ELR (cell line): ENCODE measurements at places on chromosomes 6 and 20.

DNA sequence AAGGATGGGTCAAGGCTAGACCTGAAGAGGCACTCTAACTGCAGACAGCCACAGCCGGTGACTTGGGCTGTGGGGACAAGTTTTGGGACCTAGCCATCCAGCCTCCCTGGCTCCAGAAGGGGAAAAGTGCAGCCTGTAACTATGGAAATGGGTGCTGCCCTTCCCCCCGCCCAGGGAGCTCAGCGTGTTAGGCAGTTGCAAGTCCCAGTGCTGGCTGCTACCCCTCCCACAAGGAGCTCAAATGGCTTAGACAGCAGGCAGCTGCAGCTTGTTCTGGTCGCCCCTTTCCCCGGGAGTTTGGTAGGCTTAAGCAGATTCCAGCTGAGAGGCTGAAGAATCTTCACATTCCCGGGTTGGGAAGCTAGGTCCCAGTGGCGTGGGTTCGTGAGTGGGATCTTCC, 162.6 kb downstream of the FAM83B start:
- no peak for DNase-seq

DNA sequence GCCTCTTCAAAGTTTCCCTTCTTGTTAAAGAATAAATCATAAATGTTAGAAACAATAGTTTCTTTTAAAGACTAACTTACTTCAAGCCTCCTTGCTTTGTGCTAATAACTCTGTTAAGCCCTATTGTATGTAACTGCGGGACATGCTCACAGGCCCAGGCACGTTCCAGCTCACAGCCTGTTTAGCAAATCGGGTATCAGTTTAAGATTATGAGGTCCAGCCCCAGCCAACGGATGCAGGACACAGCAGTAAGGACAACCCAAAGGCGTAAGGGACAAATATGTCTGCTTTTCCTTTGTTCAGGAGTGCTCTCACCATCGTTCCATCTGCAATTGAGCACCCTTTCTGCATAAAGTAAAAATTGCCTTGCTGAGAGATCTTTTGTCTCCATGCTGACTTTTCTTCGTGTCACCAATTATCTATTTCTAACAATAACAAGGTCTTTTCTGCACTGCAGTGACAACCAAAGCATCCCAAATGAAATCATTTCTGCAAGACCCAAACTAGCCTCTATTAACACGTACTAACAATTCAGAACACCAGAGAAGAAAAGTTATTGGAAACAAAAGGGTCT, 1.4 kb downstream of the C6orf52 start:
- no peak for DNase-seq

DNA sequence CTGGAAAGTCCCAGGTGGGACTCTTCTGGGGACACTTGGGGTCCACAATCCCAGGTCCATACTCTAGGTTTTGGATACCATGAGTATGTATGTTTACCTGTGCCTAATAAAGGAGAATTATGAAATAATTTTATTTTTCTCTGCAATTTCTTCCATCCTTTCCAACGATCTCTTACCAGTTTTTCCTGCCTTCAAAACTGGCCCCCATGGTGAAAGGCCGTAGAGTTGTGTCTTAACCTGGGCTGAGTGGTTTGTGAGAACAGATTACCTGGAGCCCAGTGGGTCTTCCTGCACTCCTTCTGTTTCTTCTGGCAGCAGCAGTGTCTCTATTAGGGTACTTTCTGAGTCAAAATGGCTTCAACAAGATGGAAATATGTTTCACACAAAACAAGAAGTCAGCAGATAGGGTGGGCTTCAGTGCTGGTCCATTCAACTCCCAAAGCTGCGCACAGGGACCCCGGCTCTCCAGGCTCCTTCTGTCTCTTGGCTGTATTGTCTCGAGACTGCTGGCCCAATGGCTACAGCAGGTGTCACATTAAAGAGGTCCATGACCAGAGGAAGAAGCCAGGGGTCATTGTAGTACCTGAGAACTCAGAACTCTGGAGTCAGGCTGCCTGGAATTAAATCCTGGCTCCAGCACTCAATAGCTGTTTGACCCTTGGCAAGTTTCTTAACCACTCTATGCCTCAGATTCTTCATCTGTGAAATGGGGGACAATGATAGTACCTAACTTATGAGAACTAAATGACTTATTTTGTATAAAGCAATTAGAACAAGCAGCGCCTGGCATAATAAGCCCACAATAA, 10.5 kb upstream of the RBCK1 start:
- no peak for DNase-seq

GRCh38 chr6:139249395-139249794, 42.4 kb downstream of the TXLNB start:
- no peak for DNase-seq

GRCh38 chr6:21199262-21199661, 394.3 kb upstream of the SOX4 start:
- DNase-seq = no peak

GRCh38 chr20:42024653-42025052, 406.5 kb upstream of the CHD6 start:
- DNase-seq = no peak

GRCh38 chr6:35449287-35449881, 2.8 kb upstream of the FANCE start:
- DNase-seq = peak; percentile 89

DNA sequence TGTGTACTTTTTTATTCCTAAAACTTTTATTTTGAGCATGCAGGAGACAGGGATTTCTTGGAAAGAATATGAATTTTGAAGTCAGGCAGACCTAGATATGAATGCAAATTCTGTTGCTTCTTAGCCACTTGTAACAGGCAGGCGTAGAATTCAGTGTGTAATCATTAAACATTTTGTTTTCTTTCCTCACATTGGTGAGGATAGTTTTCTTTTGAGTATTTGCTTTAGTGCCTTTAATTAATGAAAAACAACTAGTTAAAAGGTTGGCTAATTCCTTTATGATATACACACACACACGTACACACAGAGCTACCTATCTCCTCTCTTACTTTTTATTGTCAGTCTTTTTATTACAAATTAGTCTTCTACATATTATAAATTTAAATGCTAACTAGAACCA, 342.3 kb downstream of the CDKAL1 start:
- no peak for DNase-seq

- DNase-seq = peak; percentile 57
These were observed 684 bp downstream of the PAQR8 start for GRCh38 chr6:52362443-52363227.

GRCh38 chr6:57075092-57075491, 14.9 kb upstream of the ZNF451 start:
- peak; percentile 15 for DNase-seq

GRCh38 chr6:76852776-76853175, 610.5 kb downstream of the HTR1B start:
- peak; percentile 52 for DNase-seq

- DNase-seq = peak; percentile 99
These were observed 23.1 kb upstream of the MROH8 start for GRCh38 chr20:37202267-37202943.

DNA sequence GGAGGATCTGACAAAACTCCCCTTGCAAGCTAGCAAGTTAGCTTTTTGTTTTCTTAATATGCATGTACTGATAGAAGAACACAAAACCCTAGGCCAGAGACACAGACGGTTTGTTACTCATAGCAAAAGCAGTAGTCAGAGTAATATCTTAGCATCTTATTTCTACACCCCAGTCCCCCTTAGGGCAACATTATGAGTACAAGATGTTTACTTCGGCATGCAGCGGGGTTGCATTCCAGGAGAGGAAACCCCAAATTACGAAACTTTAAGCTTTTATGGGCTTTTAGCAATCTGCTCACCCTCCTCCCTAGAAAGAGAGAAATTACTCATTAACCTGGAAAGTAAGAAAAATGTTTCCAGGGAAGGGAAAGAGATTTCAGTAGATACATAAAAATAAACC, 1286.9 kb downstream of the EPHA7 start:
- no peak for DNase-seq

DNA sequence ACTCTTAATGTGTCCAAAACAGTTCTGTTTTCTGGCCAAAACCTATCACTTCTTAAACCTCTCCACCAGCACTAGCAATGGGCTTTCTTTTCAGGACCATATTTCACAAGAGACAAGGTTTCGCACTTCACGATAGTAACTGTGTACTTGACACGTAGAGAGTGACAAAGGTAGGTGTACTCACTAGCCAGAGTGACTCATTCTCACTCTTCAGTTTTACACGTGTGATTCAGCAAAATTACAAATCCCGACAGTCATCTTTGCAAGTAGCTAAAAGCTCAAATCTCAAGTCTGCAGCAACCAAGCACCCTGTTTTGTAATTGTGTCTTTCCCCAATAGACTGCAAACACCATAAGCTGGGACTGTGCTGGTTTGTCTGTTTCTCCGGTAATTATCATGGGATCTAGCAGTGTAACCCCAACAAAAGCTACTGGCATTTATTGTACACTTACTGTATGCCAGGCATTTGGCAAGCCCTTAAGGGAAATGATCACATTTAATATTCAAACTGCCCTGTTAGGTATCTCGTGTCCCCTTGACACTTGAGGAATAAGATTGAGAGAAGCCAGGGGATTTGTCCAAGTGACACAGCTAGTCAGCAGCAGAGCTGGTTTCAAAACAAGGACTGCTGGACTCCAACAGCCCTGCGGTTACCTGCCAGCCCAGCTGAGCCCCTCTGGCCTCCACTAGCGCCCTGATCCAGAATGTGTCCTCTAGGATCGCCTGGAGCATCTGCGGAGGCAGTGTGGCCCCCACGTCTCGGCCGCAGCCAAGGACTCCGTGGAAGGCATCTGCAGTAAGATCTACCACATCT, 9.9 kb downstream of the PCIF1 start:
- DNase-seq = peak; percentile 62

- peak; percentile 62 for DNase-seq
These were observed 9.8 kb upstream of the PNISR start for GRCh38 chr6:99434702-99435530.

DNA sequence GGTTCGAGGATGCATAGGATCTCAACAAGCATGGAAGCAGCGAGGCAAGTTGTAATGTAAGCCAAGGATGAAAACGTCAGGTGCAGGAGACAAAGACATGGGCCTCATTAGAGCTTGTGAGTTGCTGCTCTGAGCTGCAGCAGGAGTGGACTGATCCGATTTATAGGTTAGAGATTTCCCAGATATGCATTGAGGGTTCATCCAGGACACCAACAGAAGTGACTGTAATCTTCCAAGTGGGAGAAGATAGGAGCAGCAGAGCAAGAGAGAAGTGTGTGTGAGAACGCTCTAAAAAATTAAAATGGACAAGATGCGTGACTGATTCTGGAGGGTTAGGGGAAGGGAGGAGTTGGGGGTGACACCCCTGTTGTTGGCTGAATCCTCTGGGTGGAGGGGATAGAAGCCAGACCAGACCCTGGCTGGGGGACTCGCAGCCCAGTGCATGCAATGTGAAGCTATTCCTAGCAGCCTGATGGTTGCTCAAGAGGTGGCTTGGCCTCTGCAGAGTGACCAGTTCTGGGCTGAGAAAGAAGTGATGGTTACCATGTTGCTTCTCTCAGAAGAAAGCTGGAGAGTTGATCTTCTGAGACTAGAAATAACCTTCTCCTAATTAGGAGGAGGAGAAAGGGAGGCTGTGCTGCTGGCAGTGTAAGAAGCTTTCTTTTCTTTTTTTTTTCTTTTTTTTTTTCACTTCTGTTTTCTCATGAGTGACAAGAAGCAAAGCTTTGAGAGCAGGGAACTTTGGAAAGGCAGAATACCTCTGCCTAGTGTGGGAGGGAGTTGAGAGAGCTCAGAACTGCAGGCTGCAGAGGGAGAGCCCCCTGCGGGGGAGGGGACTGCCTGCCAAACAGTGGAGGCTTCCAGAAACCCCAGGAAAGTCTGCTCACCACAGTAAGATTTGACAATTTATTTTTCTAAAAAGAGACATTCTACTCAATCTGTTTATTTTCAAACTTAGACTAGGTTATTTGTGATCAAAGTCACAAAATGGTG, 116.9 kb downstream of the SLX4IP start:
- no peak for DNase-seq

DNA sequence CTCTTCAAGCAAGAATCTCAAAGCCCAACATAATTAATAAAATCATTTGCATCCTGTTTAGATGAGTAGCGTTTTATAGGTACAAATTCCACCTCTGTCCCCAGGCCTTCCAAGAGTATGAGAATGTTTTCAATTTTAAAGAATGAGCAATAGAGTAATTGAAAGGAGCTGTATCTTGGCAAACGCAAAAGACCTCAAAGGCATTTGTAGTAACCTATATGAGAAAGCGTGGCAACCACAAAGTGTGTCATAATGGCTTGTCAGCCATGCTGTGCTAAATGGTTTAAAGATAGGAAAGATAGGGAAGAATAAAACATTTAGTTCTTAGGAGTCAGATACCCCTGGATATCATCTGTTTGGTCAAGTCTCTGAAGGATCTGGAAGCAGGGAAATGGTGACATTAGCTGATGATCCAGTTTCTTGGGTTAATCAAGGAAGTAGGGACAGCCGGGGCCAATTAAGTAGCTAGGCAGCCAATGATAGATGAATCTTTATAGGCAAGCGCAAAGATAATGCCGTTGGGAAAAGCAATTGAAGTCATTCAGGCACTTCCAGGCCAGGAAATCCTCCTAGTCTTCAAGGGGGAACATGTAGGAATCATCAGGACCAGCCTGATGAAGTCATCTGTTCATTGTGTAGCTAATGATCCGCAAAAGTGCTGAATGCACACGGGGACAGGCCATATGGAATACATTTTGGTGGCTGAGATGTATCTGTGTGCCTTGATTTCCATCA, 71.5 kb upstream of the ISM1 start:
- peak; percentile 6 for DNase-seq

- DNase-seq = peak; percentile 60
These were observed 260.1 kb upstream of the SGK1 start for GRCh38 chr6:134577998-134578397.

- no peak for DNase-seq
These were observed 6.3 kb downstream of the GABRR2 start for GRCh38 chr6:89308525-89309395.

DNA sequence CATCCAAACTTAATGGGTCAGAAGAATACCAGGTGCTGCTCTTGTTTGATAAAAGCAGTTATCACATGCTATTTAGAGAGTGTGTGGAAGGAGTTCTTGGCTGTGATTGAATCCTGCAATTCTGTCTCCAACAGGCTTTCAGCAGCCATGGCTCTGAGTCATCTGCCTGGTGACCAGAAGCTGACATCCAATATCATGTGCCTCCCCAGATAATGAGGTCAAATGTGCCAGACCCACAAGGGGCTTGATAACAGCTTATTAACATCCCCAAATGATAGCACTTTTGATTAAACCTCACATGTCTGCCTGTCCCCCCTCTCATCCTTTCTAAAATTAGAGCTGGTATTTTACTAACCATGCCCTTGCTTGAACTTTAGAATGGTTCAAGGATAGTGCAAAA, 175.7 kb upstream of the PLN start:
- peak; percentile 33 for DNase-seq

DNA sequence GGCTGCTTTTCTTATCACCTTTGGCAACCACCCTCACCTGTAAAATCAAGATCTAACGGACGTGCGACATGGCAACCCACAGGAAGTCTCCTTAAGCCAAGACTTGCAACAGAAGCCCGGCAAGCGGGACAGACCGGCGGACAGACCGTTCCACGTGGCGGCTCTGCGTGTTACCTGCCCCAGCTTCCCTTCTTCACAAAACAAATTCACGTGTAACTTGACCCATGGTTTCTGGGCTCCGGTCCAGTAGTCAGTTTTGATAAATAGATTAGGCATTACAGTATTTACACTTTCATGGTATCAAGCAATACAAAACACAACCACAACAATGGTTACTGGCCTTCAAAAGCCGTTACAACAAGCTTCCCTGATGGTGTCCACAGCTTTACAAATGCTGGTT, 133.8 kb downstream of the PRND start:
- DNase-seq = no peak

GRCh38 chr6:159308198-159308597, 139.0 kb downstream of the FNDC1 start:
- DNase-seq = no peak
